ENCODE measurements at places on chromosomes 7 and 10.

DNA sequence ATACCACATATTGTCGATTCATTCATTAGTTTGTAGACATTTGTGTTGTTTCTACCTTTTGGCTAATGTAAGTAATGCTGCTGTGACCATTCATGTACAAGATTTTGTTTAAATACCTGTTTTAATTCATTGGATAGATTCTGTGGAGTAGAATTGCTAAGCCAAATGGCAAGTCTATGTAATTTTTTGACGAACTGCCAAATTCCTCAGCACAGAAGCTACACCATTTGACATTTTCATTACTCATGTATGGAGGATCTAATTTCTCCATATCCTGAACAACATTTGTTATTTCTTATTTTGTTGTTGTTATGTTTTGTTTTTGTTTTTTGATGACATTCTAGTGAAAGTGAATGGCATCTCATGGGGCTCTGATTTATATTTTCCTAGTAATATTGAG lies 1351.3 kb upstream of the SORCS1 start:
- no peak for DNase-seq

DNA sequence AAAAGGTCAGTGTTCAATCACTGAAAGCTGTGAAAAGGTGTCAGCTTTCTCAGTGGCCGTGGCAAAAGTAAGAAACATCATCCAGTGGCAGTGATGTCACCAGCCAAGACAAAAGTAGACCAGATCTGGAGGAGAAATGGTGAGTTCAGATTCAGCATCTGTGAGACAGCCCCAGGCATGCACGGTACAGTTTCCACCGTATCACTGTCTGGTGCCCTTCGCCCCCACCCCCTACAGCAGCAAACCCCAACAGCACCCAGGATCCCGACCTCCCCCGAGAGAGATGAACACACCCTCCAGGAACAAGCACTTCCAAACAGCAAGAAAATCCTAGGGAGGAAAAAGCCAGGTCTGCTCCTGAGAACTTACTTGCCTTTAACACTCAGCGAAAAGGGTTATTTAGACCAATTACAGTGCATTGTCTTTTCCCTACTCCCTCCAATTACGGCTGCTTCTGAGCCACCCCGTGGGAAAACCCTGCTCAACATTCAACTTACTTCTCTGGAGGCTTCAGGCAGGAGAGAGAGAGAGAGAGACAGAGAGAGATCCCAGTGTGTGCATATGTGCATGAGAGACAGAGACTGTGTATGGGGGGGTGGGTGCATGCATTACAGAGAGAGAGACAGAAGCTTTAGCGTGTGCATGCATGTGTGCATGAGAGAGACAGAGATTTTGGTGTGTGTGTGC lies 189.6 kb downstream of the GRID1 start:
- DNase-seq: no peak

GRCh38 chr10:43260911-43261577 lies 5.8 kb downstream of the RASGEF1A start:
- DNase-seq: no peak

DNA sequence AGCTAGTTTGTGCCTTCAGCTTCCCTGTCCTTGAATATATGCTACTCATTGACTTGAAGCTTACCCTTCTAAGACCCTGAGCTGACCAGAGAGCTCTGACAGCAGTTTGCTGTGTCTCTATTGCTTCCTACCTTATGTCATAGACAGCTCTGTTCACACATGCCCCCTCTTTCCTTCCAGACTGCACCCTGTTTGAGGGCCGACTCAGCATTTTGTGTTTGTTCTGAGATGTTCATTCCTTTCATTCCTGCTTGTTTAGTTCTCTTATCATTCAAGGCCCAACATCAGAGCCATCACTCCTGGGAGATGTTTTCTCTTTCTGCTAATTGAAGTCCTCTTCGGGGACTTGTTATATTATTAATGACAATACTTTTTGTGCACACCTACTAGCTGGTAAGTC lies 518.9 kb downstream of the LRMDA start:
- no peak for DNase-seq

DNA sequence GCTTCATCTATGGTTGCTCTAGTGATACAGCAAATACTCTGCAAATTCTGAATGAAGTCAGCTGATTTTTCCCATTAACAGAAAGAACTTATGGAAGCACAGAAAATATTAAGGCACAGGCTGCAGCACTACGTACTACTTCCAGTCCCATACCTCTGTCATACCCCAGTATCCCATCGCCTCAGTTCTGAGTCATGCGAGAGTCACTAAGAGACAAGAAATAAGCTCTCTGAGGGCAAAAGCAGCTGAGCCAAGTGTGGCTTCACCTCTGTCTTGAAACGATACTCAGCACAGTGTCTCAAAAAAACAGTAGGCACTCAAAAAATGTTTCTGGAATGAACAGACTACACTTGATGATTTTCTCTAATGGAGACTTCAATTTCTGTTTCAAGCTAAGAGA lies 48.2 kb downstream of the EZH2 start:
- no peak for DNase-seq

DNA sequence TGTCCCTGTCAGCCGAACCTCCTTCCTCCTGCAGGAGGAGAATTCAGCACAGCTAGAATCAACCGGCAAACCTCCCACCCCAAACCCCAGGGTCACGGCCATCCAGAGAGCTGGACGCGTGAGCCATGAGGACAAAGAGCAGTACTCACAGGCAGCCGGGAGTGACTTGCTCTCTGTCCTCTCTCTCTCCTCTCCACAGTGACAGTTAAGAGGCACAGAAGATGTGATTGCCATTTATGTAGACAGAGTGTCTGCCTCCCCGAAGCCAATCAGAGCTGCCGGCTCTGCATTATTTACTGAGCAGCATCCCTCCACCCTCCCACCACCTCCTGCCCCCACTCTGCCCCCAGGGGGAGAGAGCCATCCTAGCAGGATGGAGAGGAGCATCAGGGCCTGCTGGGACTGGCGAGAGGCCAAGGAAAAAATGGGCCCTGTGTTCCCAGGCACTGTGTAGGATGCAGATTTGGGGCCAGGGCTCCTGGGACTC lies 4.3 kb downstream of the DDC start:
- DNase-seq: no peak

GRCh38 chr7:87354749-87355148 lies 9.3 kb downstream of the CROT start:
- DNase-seq: no peak

GRCh38 chr7:125908711-125909110 lies 979.1 kb upstream of the POT1 start:
- no peak for DNase-seq

GRCh38 chr7:82098414-82098813 lies 328.6 kb upstream of the HGF start:
- no peak for DNase-seq

- DNase-seq: peak; percentile 20
Measured at GRCh38 chr7:141702047-141702567, at the start of gene DENND11. Gene DENND11 (minus strand): TSS chr7:141702166. CDS start chr7:141702153, 13 bp downstream.

GRCh38 chr10:124883510-124884321 lies 58.2 kb upstream of the ZRANB1 start:
- no peak for DNase-seq

DNA sequence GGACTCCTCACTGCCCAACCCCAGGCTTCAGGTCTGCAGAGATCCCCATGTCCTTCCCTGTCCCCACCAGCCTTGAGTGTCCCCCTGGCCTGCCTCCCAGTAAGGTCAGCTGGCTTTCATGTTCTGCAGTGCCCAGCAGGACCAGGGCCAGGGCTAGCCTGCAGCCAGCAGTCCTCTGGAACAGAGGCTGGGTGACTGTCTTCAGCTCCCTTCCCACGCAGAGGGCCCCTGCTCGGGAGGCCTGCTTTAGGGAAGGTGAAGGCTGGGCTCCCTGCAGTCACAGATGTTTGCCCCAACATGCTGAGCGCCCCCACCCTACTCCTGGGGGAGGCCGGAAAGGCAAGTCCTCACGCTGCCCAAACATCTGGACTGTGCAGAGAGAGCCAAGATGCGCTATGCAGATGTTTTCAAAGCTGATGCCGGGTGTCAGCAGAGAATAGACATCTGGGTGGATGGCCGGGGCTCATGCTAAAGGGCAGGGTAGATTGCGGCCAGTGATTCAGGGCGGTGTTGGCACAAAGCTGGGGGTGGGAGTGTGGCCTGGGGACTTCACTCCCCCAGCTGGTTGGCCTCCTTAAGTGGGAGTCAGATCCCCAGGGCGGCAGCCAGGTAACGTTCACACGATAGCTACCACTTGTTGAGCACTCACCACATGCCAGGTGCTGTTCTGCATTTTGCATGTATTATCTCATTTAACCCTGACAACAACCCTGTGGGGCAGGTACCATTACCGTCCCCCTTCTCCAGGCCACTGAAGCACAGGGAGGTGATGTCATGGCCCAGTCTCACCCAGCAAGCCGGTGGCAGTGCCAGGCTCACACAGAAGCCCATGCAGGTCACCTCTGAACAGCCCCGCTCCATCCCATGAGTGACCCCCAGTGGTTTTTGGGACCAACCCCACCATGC lies 71.2 kb upstream of the COL13A1 start:
- no peak for DNase-seq

GRCh38 chr10:132061465-132061864 lies 4.3 kb upstream of the JAKMIP3 start:
- DNase-seq: no peak

DNA sequence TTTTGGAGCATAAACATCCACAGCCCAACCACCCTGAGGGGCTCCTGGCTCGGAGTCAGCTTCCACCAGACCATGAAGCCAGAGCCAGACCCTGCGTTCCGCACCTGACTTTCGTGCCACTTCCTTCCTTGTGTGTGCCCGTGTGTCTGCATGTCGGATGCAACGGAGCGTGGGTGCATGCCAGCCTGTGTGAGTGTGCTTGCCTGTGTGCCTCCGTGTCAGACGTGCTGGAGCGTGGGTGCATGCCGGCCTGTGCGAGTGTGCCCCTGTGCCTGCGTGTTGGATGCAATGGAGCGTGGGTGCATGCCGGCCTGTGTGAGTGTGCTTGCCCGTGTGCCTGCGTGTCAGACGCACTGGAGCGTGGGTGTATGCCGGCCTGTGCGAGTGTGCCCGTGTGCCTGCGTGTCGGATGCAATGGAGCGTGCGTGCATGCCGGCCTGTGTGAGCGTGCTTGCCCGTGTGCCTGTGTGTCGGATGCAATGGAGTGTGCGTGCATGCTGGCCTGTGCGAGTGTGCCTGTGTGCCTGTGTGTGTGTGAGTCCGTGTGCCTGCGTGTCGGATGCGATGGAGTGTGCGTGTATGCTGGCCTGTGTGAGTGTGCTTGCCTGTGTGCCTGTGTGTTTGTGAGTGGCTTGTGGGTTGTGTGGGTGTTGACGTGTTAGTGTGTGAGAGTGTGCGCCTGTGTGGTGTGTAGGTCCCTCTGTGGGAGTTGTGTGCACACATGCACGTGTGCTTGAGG lies 28.1 kb upstream of the KNDC1 start:
- DNase-seq: no peak

- DNase-seq: no peak
Measured at GRCh38 chr7:108711611-108712010, 141.9 kb downstream of the DNAJB9 start.

GRCh38 chr10:111081595-111081994 lies 4.8 kb downstream of the ADRA2A start:
- DNase-seq: no peak

GRCh38 chr10:22723783-22724182 lies 9.4 kb upstream of the PIP4K2A start:
- DNase-seq: no peak

- DNase-seq: no peak
Measured at GRCh38 chr7:124914298-124914697, 15.3 kb downstream of the POT1 start.

DNA sequence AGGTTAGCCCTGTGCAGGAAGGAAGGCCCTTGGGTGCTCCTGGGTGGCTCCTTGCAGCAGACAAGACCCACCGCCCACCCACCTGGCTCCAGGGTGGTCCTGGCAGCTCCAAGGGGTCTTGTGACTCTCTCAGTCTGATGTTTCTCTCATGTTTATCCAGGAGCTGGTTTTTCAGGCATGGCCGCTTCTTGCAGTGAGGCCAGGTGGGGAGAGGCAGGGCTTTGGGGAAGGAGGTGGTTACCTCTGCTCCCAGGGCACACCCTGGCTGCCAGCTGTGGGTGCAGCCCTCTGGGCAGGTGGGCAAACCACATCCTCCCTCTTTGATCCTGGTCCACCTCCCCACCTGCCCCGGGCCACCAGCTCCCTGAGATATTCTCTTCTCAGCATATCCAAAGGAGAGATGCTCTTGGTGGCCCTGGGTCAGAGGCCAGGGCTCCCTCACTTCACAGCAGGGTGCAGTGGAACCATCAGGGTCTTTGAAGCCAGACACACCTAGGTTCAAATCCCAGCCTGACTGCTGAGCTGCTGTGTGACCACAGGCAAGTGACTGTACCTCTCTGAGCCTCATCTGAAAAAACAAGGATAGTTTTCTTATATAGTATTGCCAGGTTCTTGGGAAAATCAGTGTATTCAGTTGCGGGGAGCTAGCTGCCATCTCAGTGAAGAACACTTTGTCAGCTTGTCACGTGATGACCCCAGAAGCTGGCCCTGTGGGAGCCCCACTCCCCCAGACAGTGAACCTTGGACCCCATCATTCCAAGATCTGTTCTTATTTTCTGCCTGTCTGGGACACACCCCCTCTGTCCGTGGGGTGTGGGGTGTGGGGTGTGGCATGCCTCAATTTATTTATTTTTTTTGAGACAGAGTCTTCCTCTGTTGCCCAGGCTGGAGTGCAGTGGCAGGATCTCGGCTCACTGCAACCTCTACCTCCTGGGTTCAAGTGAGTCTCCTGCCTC lies 11.5 kb downstream of the GTF2IRD1 start:
- no peak for DNase-seq

GRCh38 chr7:28442540-28443420 lies 30.5 kb downstream of the CREB5 start:
- DNase-seq: no peak

GRCh38 chr7:69411466-69411865 lies 186.8 kb upstream of the AUTS2 start:
- no peak for DNase-seq

GRCh38 chr7:2805213-2805944 lies 38.7 kb downstream of the GNA12 start:
- no peak for DNase-seq

DNA sequence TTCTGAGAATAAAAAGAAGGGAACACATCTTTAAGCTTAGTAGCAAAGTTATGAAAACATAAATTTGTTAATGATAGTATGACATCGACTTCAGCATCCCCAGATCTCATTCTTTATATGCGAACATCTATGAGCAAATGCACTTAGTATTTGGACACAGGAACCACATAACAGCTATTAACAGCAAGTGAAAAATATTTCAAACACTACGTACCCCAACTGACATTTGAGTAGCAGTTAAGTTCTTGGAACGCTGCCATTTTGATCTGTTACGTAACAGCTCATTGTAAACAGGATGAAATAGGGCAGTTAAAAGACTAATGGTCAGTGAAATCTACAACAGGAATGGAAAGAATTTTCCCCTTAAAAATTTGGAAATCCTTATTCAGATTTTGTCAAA lies 428.9 kb downstream of the TNS3 start:
- DNase-seq: no peak

DNA sequence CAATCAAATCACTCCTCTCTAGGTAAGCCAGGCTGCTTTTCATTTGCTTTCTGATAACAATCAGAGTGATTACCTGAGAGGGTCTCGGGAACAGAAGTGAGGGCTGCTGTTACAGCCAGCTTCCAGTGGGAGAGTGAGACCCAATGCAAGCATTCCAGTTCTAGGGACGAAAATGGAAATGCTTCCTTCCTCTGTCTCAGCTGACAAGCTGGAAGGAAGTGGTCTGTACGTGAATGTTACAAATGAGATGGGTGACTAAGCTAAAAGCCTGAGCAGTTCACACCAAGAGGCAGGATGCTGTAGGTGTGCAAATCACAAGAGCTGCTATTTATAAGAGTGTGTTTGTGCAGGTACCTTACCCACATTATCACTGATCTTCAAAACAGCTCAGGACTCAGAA lies 772.4 kb downstream of the GRID1 start:
- DNase-seq: no peak

All from stimulated activated CD8-positive, alpha-beta memory T cell treated with anti-CD3 and anti-CD28 coated beads, Interleukin-7, amount 100 ng/mL, for 24 hours (primary cell).